ENCODE measurements at places on chromosomes 3 and 15.

DNA sequence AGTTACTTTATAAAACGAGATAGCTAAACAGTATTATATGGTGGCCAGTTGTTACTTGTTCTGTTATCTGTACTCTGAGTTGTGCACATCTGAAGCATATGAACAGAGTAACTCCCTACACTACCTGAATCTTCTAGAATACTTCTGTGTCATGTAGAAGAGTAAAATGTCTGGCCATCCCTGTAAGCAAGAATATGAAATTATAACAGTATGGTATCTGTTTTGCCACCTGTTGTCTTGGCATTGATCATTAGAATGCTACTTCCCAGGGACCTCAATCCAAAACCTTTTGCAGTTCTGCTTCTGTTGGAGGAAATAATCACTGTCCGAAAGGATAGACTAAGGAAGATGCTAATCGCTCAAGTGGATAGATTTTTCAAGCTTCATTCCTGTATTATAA, 1.9 kb downstream of the TEX9 start:
- no peak for DNase-seq

- no peak for DNase-seq
These were observed 77.6 kb downstream of the BFSP2 start for GRCh38 chr3:133477487-133477886.

DNA sequence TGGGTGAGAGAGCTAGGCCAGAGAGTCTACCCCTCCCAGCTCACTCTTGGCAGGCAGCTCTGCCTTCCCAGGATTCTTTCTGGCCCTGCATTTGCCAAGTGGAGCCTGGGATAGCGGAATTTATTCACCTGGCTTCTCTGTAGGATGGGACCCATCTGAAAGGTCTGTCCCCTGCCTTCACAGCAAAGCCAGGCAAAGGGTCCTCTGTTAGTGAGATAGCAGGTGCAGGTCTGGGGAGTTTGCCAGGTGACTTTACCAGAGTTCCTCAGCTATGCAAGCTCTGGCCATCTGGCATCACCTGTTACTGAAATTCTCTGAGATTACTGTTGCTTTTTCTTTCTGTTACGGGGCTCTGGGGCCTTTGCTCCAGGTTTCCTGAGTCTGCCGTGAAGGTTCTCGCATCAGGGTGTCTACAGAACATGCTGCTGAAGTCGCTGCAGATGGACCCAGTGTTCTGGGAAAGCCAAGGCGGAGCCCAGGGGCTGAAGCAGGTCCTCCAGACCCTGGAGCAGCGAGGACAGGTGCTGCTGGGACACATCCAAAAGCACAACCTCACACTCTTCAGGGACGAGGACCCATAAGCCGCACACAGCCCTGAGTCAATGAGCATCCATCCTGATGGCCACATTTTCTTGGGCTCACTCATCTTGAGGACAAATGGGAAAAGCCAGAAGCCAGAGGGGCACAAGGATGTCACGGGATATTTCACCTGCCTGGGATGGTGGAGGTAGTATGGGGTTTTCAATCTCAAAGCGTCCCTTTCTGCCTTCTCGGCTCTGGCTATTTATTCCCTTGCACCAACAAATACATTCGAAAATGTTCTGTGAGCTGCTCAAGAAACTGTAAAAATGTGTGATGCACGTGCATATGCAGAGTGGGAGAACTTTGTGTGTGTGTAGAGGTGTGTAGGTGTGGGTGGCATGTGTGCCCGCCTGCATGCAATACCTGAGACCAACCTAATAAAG, 49.8 kb downstream of the POMGNT2 start:
- no peak for DNase-seq

DNA sequence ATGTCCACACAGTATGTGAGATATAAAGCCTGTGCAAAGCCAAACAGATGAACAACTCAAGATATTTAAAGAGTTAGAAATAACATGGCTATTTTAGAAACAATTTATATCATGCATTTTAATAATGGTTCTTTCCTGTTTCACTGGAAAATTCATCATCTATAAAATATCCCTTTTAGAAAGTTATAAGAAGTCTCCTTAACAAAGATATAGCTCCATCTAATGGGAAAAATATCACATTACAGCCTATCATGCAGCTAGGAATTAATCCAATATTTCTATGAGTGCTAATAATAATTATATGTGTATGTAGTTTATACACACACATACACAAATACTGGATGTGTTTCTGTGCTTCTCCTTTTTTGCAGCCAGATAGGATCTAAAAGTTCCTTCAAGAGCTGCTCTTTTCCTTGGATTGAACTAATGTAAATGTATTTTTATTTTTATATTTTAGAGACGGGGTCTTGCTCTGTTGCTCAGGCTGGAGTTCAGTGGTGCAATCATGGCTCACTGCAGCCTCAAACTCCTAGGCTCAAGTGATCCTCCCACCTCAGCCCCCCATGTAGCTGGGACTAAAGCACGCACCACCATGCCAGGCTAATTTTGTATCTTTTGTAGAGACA, 21.6 kb downstream of the RPL22L1 start:
- DNase-seq, result no peak

- DNase-seq, result no peak
These were observed 176.7 kb upstream of the TLE3 start for GRCh38 chr15:70274255-70274880.

GRCh38 chr3:62774221-62774620, 101.0 kb downstream of the CADPS start:
- DNase-seq, result no peak

DNA sequence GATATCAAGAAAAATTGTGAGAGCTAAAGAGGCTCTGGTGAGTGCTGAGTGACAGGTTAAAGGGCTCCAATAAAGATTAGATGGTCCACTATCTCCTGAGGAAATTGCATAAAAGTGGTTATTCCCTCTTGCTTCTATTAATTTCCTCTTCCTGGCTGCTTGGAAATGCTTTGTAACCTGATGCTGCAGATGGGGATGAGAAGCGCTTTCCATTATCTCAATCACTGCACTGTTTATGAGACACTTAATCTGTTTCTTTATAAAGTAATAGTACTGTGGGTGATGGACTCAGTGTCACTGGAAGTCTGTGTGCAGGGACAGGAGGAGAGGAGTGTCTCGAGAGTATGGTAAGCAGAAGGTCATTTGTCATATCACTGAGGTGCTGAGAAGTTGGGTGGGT, 305.3 kb downstream of the EPHB1 start:
- DNase-seq, result no peak

DNA sequence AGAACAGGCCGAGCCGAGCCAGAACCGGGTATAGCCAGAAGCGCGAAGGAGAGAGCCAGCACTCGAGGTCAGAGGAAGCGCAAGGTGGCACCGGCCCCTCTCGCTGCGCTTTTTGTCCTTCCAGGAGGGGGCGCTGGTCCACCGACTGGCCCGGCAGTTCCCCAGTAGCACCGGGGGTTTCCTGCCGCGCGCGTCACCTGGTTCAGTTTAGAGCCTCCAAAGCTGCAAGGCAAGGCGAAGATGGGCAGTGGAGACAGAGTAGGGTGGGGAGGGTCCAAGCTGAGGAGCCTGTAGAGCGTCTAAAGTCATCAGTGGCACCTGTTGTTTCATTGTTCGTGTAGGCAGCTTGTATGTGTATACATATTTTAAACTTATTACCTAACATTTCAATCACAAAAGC, 7.6 kb upstream of the NR2E3 start:
- DNase-seq, result no peak

DNA sequence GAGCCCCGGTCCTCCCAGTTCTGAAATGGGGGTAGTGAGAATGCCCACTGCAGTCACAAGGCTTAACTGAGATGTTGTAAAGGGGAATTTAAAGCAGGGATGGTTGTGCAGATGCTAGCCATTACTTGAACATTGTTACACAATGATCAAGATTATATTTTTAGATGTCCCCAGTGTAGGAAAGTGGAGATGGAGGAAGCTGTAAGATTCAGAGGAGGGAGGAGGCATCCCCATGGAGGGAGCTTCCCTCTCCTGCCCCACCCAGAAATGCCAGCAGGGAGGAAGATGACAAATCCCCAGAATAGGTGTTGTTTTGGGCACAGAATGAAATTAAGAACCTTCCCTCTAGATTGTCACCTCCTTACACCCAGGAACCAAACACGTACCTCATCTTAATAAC, 46.1 kb downstream of the EFCAB12 start:
- DNase-seq, result no peak

GRCh38 chr15:58386081-58386480, 45.7 kb upstream of the LIPC start:
- DNase-seq, result no peak

DNA sequence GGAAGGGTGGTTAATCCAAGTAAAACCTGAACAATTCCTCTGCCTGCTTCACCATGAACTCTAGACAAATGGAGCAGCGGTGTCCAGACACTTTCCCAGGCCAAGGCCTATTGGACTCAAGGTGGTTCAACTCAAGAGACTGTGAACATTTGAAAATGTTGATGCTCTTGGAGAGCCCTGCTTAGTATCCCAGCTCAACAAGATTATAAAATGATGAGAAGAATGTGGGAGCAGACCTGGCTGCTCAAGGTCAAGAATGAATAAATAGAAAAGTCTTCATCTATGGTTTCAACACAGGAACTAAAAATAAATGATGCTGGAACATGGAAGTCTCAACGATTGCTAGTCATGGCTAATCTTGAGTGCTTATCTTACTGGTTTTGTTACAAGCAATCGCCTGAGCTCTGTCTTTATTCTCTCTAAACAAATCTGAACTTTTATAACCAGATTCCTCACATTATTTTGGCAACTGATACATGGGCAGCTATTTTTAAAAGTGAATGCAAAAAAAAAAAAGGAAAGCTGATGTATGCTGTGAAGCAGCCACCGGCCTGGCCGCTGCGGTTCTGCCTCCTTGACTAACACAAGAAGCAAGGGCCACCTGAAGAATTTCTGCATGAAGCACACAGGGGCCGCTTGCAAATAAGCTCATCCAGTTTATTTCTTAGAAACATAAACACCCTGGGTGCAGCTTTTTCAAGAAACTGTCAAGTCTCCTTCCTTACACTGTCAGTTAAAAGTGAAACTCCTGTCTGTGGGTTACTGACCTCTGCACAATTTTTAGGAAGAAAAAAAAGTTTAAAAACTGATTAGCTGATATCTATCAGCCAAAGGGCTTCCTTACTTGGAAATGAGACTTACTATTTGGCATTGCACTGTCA, 120.1 kb upstream of the ARHGEF3 start:
- no peak for DNase-seq

DNA sequence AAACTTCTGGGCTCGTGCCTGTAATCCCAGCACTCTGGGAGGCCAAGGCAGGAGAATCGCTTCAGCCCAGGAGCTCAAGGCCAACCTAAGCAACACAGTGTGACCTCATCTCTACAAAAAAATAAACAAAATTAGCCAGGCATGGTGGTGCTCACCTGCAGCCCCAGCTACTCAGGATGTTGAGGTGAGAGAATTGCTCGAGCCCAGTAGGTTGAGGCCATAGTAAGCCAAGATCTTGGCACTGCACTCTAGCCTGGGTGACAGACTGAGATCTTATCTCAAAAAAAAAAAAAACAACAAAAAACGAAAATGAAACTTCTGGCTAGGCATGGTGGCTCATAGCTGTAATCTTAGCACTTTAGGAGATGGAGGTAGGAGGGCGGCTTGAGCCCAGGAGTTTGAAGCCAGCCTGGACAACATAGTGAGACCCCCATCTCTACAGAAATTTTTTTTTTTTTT, 53.7 kb downstream of the PIK3CB start:
- no peak for DNase-seq
